ENCODE measurements at places on chromosomes 5 and 9.

DNA sequence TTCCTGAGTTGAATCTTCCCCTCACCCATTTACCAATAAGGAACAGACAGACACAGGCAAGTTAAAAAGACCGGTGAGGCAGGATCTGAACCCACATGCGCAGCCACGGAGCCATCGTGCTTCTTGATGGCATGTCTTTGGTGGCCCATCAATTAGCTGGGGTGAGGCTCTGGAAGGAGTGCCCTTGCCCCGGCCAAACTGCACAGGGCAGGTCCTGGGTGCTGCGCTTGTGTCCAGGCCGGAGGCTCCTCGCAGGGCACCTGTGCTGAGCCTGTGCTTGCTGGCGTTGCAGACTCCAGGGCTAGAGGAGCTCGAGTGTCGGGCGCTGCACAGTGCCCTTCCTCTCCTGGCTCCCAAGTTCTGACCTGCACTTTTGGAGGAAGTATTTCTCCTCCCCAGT lies 66.4 kb downstream of the PSMB7 start:
- DNase-seq, result no peak
- H3K4me3 ChIP-seq, result no peak overlapping the region

DNA sequence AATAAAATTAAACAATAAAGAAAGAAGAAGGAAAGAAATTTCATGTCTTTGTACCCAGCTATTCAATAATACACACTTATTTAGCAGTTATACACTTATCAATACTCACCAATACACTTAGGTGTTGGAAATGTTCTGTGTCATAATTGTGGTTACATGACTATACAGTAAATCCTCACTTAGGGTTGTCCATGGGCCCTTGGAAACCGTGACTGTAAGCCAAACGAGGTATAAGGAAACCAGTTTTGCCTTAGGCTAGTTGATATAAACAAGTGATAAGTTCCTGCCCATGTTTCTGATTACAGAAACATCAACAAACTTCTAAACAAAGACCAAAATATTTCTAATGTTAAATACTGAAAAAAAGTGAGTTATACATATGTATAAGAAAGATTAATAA lies 10.0 kb upstream of the SLCO4C1 start:
- no peaks in the 10 kb centered on the region for H3K27me3 ChIP-seq
- H3K36me3 ChIP-seq, result no peaks in the 10 kb centered on the region
- no peak overlapping the region for H3K4me3 ChIP-seq
- no peaks in the 10 kb centered on the region for H3K4me1 ChIP-seq

- peaks cover 50% of the 10 kb centered on the region for H3K27me3 ChIP-seq
- H3K36me3 ChIP-seq, result no peaks in the 10 kb centered on the region
- H3K27ac ChIP-seq, result no peak overlapping the region
- DNase-seq, result no peak
- H3K4me1 ChIP-seq, result peaks cover 2% of the 10 kb centered on the region
These were observed 10.1 kb downstream of the IGFBPL1 start for GRCh38 chr9:38414040-38414723.

GRCh38 chr9:16683326-16683725 lies 187.1 kb downstream of the BNC2 start:
- no peak overlapping the region for H3K4me3 ChIP-seq
- DNase-seq, result no peak
- H3K36me3 ChIP-seq, result no peaks in the 10 kb centered on the region
- peaks cover 4% of the 10 kb centered on the region for H3K27me3 ChIP-seq
- no peaks in the 10 kb centered on the region for H3K4me1 ChIP-seq
- H3K27ac ChIP-seq, result no peak overlapping the region

- peak overlapping the region; percentile 77 for H3K4me3 ChIP-seq
- H3K27ac ChIP-seq, result peak overlapping the region; percentile 96
- peaks cover 72% of the 10 kb centered on the region for H3K4me1 ChIP-seq
- no peaks in the 10 kb centered on the region for H3K27me3 ChIP-seq
These were observed 88.5 kb upstream of the NR5A1 start for GRCh38 chr9:124595743-124596142.

- peaks cover 22% of the 10 kb centered on the region for H3K36me3 ChIP-seq
- H3K4me1 ChIP-seq, result peaks cover 38% of the 10 kb centered on the region
- H3K27ac ChIP-seq, result peak overlapping the region; percentile 93
- H3K4me3 ChIP-seq, result peak overlapping the region; percentile 95
These were observed 1.3 kb downstream of the ENC1 start for GRCh38 chr5:74638970-74639806.

DNA sequence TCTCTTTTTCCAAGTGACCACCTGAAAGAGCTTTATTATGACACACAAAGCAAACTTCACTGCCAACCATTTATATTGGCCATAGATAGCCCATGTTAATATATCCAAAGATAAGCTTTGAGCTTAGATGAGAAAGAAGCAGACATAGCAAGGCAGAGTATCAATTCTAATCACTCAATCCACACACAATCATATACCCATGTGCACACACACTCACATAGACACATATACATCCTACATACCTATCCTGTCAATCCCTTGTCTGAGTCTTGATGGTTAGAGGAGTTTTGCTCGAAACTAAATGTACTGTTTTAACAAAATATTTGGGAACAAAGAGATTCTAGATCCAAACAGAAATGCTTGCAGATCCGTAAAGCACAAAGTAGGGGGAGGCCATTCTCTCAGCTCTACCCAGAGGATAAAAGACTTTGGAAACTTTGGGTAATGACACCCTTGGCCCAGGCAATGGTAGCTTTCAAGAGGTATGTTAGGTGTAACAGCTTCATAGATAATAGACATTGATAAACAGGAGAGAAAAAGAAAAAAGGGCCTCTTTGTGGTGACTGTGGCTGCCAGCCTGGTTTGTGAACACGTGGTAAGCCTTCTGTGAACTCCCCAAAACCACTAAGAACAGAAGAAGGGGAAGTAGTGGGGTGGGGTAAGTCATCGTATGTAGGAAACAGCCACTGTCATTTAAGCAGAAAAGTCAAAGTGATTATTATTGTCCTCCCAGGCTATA lies 121.6 kb downstream of the TLR4 start:
- no peaks in the 10 kb centered on the region for H3K27me3 ChIP-seq
- H3K27ac ChIP-seq, result no peak overlapping the region
- no peak for DNase-seq
- H3K36me3 ChIP-seq, result no peaks in the 10 kb centered on the region

GRCh38 chr9:113690055-113690740 lies 185.9 kb upstream of the ZNF618 start:
- H3K27me3 ChIP-seq, result peaks cover 61% of the 10 kb centered on the region
- no peak for DNase-seq
- H3K4me1 ChIP-seq, result no peaks in the 10 kb centered on the region

DNA sequence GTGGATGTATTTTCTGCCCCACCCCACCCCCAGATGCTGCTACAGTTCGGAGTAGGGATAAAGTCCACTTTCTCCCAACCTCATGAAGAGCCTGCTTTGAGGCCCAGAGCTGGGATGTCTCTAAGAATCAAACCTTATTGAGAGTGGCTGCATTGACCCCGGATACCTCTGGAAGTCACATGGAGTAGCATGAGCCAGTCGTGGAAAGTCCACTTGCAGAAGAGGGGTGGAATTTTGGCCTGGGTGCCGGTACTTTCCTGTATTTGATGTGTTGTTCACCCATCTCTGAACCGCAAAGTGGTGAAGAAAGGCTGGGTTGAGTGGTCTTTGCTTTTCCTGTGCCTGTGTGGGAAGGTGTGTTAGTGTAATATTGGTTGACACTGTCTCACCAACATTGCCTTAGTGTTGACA lies 3.7 kb downstream of the OTULIN start:
- H3K27me3 ChIP-seq, result no peaks in the 10 kb centered on the region
- peaks cover 2% of the 10 kb centered on the region for H3K36me3 ChIP-seq
- no peak overlapping the region for H3K4me3 ChIP-seq
- H3K4me1 ChIP-seq, result peaks cover 39% of the 10 kb centered on the region
- DNase-seq, result no peak

GRCh38 chr9:106441283-106441682 lies 421.7 kb upstream of the ZNF462 start:
- peaks cover 5% of the 10 kb centered on the region for H3K4me1 ChIP-seq
- no peak overlapping the region for H3K27ac ChIP-seq
- no peak for DNase-seq
- H3K4me3 ChIP-seq, result no peak overlapping the region

- peak overlapping the region; percentile 33 for H3K27ac ChIP-seq
- peak overlapping the region; percentile 85 for H3K4me3 ChIP-seq
- peaks cover 17% of the 10 kb centered on the region for H3K27me3 ChIP-seq
- H3K4me1 ChIP-seq, result peaks cover 23% of the 10 kb centered on the region
These were observed 1.3 kb downstream of the MAP3K1 start for GRCh38 chr5:56816546-56817081.

All from progenitor cell of endocrine pancreas (in vitro differentiated cells).